ENCODE measurements at places on chromosomes 16 and 17. TPM values are rescaled to one million over a fixed set of nuclear protein-coding genes. Genes with fewer than 3 reads are reported as not detected.

GRCh38 chr16:15538507-15538906, 104.1 kb downstream of the BMERB1 start:
- H3K4me1 ChIP-seq: no peaks in the 10 kb centered on the region
- no peaks in the 10 kb centered on the region for H3K27me3 ChIP-seq
- no peak overlapping the region for H3K27ac ChIP-seq
- DNase-seq: no peak
- no peak overlapping the region for H3K4me3 ChIP-seq

TMEM235 gene
- 2.0 TPM for total RNA-seq

DNA sequence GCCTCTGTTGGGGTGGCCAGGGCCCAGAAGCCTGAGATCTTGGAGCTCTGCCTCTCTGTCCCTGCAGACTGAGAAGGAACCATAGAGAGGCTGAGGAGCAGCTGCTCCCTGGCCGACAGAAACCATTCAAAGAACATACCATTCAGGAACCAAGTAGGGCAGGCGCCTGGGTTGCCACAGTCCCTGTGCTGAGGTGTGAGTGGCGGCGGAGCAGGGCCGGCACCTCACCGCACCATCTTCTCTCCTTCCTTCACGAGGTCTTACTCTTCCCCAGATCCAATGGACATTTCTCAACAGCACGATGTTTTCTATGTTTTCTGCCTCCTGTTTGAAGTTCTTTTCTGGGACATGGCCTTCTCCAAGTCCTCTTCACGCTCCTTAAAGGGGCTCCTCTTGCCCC, 22.8 kb upstream of the ALOX15 start:
- H3K27me3 ChIP-seq: no peaks in the 10 kb centered on the region
- peaks cover 8% of the 10 kb centered on the region for H3K4me1 ChIP-seq
- no peaks in the 10 kb centered on the region for H3K36me3 ChIP-seq
- DNase-seq: no peak
- no peak overlapping the region for H3K4me3 ChIP-seq

TMEM132E gene
- total RNA-seq: 0.46 TPM

DNA sequence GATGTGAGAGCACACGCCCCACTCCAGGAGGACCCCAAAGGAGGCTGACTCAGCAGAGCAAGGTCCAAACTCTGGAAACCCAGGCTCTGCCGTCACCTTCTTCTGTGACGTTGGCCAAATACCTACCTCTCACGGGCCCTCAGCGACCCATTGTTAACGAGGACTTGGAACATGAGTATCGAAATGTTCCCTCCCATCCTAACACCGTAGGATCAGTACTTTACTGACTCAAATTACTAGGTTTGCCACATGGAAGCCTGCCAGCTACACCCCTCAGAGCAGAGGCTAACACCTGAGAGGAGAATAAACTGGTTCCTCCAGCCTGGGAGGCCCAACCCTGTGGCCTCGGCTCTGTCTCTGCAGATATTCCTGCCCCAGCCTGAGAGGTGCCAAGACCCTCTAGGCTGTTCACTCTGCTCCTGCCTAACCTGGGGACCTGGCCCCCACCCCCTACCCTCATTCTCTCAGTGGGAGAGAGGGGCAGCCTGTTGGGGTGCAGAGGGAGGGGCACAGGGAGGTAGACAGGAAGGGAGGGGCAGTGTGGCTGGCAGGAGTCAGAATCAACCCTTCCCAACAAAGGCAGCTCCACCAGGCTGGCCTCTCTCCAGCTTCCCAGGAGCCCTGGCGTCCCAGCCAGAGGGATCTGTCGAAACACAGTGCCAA, 4.4 kb downstream of the PITPNM3 start:
- no peak overlapping the region for H3K4me3 ChIP-seq
- DNase-seq: no peak
- H3K27ac ChIP-seq: no peak overlapping the region

DNA sequence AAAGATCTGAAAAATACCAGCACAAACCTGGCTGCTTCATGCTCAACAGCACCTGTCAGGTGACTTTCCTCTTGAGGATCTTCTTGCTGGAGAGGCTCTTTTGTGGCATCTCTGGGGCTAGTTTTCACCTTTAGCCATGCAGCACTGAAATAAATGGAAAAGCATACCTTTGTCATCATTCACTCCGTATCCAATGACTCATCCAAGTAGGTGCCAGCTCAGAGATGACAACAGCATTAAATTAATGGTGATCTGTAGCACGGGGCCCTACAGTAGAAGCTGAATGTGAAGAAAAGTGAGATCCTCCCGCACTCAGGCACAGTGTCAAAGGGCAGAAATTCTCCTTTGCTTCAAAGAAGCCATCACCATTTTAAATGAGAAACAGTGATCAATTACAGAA, 32.2 kb downstream of the KIAA0753 start:
- H3K36me3 ChIP-seq: peaks cover 67% of the 10 kb centered on the region
- no peaks in the 10 kb centered on the region for H3K27me3 ChIP-seq
- no peaks in the 10 kb centered on the region for H3K4me1 ChIP-seq

GRCh38 chr17:19569785-19570543, 36.3 kb downstream of the SLC47A1 start:
- DNase-seq: no peak
- H3K27me3 ChIP-seq: no peaks in the 10 kb centered on the region
- no peak overlapping the region for H3K27ac ChIP-seq
- H3K4me3 ChIP-seq: no peak overlapping the region

TP53TG3B gene
- not detected for total RNA-seq

DNA sequence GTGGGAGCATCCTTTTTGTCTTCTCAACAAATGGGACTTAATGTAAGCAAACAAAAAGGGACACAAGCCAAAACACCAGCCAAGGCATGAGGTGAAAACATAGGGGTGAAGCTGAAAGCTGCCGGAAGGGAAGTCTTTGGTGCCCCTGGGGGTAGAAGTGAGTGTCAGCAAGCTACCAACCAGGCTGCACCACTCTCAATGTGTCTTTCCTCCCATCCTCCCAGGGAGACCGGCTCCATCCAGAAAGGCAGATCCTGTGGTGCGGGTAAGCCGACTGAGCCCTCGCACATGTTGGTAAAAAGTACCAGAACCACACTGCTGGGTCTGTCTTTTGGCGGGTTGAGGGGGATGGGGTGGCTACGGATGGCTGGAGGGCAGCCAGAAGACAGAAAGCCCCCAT, 52.0 kb upstream of the SREBF1 start:
- H3K4me3 ChIP-seq: no peak overlapping the region
- no peak overlapping the region for H3K27ac ChIP-seq
- H3K4me1 ChIP-seq: peaks cover 8% of the 10 kb centered on the region
- no peak for DNase-seq
- peaks cover 57% of the 10 kb centered on the region for H3K27me3 ChIP-seq
- no peaks in the 10 kb centered on the region for H3K36me3 ChIP-seq

DNA sequence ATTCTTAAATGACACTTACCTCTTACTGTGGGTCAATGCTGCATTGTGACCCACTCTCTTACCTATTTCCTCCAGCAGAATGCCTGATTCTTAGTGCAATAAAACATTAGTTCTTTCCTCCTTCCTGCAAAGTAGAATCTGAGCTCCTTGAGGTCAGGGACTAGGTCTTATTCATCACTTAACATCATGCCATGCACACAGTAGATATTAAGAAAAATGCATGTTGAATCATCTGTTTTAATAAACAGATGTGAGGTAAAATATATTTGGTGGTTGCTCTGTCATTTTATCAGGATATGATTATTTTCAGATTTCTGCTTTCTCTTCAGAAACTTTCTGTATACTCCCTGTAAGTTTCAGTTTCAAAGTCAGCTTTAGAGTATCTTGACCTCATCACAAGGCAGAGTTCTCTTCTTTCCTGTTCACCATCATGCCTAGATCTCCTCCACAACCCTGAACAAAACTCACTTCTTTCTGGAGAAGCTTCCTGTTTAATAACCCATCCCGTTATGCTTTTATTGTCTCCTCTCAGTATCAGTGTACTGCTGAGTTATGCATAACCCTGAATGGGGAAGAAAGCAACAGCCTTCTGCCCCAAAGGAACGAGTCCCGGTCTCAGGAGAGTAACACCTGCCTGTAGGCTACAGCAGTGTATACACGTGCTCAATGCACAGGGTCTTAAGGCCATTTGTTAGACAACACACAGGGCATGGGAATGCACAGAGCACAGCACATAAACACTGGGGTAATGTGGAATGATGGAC, 30.3 kb upstream of the SUPT4H1 start:
- DNase-seq: no peak
- H3K27me3 ChIP-seq: no peaks in the 10 kb centered on the region
- no peak overlapping the region for H3K27ac ChIP-seq
- peaks cover 8% of the 10 kb centered on the region for H3K4me1 ChIP-seq
- H3K36me3 ChIP-seq: no peaks in the 10 kb centered on the region

GRCh38 chr16:55656691-55657092, 904 bp downstream of the SLC6A2 start:
- no peak for DNase-seq
- H3K4me3 ChIP-seq: peak overlapping the region; percentile 22
- peaks cover 99% of the 10 kb centered on the region for H3K27me3 ChIP-seq
- H3K27ac ChIP-seq: no peak overlapping the region

DNA sequence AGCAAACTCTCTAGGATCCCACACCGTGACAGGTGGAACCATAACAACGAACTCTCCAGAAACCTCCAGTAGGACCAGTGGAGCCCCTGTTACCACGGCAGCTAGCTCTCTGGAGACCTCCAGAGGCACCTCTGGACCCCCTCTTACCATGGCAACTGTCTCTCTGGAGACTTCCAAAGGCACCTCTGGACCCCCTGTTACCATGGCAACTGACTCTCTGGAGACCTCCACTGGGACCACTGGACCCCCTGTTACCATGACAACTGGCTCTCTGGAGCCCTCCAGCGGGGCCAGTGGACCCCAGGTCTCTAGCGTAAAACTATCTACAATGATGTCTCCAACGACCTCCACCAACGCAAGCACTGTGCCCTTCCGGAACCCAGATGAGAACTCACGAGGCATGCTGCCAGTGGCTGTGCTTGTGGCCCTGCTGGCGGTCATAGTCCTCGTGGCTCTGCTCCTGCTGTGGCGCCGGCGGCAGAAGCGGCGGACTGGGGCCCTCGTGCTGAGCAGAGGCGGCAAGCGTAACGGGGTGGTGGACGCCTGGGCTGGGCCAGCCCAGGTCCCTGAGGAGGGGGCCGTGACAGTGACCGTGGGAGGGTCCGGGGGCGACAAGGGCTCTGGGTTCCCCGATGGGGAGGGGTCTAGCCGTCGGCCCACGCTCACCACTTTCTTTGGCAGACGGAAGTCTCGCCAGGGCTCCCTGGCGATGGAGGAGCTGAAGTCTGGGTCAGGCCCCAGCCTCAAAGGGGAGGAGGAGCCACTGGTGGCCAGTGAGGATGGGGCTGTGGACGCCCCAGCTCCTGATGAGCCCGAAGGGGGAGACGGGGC, 1.3 kb downstream of the SPN start:
- DNase-seq: no peak
- H3K27ac ChIP-seq: no peak overlapping the region
- H3K27me3 ChIP-seq: no peaks in the 10 kb centered on the region

KDM6B gene
- 20.8 TPM for total RNA-seq

GRCh38 chr17:17722081-17722905, 41.0 kb downstream of the RAI1 start:
- peaks cover 21% of the 10 kb centered on the region for H3K27me3 ChIP-seq
- peaks cover 6% of the 10 kb centered on the region for H3K4me1 ChIP-seq
- peak overlapping the region; percentile 90 for H3K4me3 ChIP-seq

ELOB gene
- 180 TPM for total RNA-seq

DNA sequence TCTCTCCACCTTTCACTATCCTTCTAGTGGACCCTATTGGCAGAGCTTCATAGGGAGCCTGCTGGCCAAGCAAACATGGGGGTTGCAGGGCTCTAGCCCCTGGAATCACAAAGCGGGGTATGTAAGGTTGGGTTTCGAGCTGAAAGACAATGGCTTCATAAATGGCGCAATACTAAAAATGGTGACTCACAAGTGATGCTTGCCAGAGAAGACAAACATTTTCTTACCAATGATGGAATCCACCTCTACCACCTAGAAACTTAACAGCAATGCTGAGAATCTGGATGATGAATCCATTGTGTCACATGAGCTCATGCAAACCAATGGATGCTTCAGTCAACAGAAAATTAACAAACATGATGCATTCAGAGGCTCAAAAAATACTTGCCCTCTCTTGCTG, 375.3 kb upstream of the PSMD7 start:
- H3K4me1 ChIP-seq: no peaks in the 10 kb centered on the region
- no peaks in the 10 kb centered on the region for H3K36me3 ChIP-seq
- no peak for DNase-seq
- no peak overlapping the region for H3K27ac ChIP-seq
- no peaks in the 10 kb centered on the region for H3K27me3 ChIP-seq

CNTNAP1 gene
- total RNA-seq: 15.4 TPM

KRT15 gene
- 0.09 TPM for total RNA-seq

GRCh38 chr17:22671110-22671509, 978.8 kb downstream of the KCNJ18 start:
- H3K4me3 ChIP-seq: no peak overlapping the region
- H3K4me1 ChIP-seq: no peaks in the 10 kb centered on the region
- DNase-seq: no peak
- H3K36me3 ChIP-seq: no peaks in the 10 kb centered on the region
- H3K27ac ChIP-seq: no peak overlapping the region

DNA sequence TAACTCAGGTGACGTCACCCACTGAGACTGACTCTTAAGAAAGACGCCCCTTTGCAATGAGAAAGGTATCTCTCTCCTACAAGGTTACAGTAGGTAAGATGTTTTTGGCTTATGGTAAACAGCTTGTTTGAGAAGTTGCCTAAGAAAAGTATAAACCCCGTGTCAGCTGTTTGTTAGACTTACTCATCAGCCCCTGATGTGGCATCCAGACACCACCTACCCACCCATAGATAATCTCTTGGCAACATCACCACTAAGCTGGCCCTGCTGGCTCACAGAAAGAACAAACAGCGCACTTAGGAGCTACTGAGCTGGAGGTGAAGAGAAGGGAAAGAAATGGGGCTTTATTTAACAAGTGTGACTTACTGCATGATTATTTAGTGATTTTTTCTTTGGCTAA, 121.0 kb downstream of the PARN start:
- H3K4me1 ChIP-seq: peaks cover 13% of the 10 kb centered on the region
- no peak overlapping the region for H3K4me3 ChIP-seq
- no peak overlapping the region for H3K27ac ChIP-seq
- H3K27me3 ChIP-seq: no peaks in the 10 kb centered on the region

GRCh38 chr17:75891022-75891604, 5.6 kb downstream of the TRIM65 start:
- no peaks in the 10 kb centered on the region for H3K27me3 ChIP-seq
- H3K4me1 ChIP-seq: peaks cover 8% of the 10 kb centered on the region
- H3K27ac ChIP-seq: peak overlapping the region; percentile 12

- no peak overlapping the region for H3K4me3 ChIP-seq
- H3K27me3 ChIP-seq: no peaks in the 10 kb centered on the region
- peak; percentile 68 for DNase-seq
- H3K4me1 ChIP-seq: no peaks in the 10 kb centered on the region
These were observed 11.8 kb downstream of the ENDOV start for GRCh38 chr17:80426671-80427326.

KCNJ18 gene
- not detected for total RNA-seq

Measured in cardiac muscle cell (in vitro differentiated cells and primary cell).